H4 (cell line): ENCODE measurements at places on chromosomes 1 and 21.

DNA sequence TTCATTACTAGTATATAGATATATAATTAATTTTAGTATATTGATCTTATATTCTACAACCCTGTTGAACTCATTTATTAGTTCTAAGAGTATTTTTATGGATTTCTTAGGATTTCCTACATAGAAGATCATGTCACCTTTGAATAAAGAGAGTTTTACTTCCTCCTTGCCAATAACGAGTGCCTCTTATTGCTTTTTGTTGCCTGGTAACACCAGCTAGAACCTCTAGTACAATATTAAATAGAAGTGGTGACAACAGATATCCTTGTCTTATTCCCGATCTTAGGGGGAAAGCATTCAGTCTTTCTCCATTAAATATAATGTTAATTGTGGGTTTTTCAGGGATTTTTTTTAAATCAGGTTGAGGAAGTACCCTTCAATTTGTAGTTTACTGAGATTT is 40.8 kb downstream of the WNT2B start:
- DNase-seq = no peak

GRCh38 chr1:109661391-109661790 is 5.5 kb downstream of the GSTM4 start:
- peak; percentile 1 for DNase-seq

DNA sequence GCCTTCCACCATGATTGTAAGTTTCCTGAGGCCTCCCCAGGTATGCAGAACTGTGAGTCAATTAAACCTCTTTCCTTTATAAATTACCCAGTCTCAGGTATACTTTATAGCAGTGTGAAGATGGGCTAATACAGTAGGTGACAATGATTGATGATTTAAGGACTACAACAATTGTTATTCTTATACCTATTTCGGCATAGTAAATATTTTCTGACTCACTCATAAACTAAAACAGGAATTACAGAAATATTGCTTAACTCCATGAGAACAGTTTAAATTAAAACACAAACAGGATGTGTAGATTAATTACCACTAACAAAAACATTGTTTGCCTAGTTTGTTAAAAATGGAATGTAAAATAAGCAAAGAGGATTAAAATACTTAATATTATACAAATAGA is 839.9 kb downstream of the LTN1 start:
- no peak for DNase-seq

DNA sequence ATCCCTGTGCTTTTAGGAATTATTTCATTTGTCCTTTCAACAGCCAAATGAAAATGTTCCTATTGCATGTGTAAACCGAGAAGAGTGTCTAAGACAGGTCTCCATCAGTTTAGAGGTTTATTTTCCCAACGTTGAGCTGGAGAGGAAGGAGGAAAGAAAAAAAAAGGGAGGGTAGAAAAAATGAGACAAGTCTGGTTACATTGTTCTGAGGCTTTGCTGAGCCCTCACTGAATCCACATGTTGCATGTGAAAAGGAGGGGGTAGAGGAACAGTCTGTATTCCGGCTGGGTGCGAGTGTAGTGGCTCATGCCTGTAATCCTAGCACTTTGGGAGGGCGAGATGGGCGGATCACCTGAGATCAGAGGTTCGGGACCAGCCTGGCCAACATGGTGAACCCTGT is 19.2 kb upstream of the PDIK1L start:
- no peak for DNase-seq

DNA sequence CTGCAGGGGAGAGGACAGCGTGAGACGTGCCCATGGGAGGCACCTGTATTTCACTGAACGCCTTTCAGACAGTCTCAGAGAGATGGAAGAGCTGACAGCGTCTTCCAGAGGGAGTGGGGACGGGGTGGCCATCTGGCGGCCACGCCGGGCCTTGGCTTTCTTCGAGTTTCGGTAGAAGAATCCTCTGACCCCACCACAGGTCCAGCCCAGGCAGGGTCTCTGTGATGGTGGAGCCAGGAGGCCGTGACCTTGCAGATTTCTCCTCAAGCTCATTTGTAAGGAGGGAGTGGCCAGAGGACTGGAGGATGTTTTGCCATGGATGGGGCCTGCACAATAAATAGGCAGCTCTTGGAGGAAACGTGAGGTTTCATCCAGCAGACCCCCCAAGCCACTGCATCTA is 47.6 kb upstream of the ADARB1 start:
- no peak for DNase-seq

- no peak for DNase-seq
These were observed 96.1 kb downstream of the TRABD2B start for GRCh38 chr1:47901001-47901575.

DNA sequence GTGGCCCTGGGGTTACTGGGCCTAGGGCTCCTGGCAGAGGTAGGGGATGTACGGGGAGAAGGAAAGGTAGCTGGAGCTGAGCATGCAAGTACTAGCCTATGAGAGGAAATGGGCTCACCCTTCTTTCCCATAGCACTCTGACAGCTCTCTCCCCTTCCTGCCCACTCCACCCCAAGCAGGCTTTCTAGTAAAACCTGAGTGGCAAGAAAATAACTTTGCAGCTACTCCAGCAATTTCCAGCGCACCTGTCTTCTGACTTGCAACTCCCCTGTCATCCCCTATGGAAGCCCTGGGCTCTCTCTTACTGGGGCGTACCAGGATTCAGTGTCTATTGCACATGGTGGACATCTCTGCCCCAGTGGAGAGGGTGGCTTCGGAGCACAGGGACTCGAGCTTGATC is 6.7 kb upstream of the IVL start:
- DNase-seq = no peak

- peak; percentile 72 for DNase-seq
These were observed 115.7 kb downstream of the SLC30A10 start for GRCh38 chr1:219812491-219813203.

DNA sequence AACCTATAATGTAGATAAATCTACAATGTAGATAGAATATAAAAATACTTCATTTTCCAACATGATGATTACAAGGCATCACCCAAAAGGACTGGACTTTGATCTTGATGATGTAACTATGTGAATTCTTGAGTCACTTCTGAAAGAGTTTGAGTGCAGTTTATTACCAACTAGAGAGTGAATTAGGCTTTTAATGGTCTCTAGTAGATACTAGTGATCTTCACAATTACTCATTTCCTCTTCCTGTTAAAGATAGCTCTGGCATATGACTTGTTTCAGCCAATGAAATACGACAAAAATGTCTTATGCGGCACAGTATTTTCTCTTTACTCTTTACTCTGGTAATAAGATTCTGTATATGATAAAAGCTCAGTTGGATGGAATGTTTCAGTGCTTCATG is 1588.1 kb upstream of the B3GALT2 start:
- no peak for DNase-seq

DNA sequence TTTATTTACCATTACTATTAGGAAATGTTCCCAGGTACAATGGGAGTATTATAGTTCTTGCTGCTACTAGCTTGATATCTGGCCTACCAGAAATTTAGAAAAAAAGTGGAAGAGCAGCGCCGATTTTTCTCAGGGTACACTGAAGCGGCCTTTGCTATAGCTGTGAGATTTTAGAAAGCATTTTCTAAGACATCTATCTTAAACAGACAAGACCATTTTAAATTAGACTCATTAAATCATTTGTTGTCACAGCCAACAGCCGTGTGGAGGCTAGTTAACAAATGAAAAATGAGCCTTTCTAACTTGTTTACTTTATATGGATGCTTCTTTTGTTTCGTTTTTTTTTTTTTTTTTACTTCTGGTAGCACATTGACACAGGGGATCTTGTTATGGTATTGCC is 183.2 kb upstream of the ZRANB2 start:
- DNase-seq = no peak

- DNase-seq = no peak
These were observed 11.7 kb downstream of the ZC3H12A start for GRCh38 chr1:37485902-37486679.

DNA sequence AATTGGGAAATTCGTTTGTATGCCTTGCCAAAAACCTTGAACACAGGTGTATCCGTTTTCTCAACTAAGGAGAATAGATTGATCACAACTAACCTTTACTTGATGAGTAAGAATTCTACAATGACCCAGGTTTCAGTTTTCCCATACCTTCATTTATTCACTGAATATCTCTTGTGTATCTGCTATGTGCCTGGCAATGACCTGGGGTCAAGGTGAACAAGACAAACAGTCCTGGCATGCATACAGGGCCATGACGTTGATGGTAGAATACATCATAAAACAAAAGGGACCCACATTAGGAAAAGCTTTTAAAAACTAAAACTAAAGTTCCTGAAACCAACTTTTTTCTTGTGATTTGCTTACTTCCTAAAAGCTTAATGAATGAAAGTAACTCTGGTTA is 32.1 kb upstream of the EXOSC10 start:
- DNase-seq = no peak

GRCh38 chr1:6960291-6960811 is 175.1 kb downstream of the CAMTA1 start:
- peak; percentile 42 for DNase-seq

GRCh38 chr1:40625476-40626382 is 39.8 kb downstream of the RIMS3 start:
- no peak for DNase-seq

DNA sequence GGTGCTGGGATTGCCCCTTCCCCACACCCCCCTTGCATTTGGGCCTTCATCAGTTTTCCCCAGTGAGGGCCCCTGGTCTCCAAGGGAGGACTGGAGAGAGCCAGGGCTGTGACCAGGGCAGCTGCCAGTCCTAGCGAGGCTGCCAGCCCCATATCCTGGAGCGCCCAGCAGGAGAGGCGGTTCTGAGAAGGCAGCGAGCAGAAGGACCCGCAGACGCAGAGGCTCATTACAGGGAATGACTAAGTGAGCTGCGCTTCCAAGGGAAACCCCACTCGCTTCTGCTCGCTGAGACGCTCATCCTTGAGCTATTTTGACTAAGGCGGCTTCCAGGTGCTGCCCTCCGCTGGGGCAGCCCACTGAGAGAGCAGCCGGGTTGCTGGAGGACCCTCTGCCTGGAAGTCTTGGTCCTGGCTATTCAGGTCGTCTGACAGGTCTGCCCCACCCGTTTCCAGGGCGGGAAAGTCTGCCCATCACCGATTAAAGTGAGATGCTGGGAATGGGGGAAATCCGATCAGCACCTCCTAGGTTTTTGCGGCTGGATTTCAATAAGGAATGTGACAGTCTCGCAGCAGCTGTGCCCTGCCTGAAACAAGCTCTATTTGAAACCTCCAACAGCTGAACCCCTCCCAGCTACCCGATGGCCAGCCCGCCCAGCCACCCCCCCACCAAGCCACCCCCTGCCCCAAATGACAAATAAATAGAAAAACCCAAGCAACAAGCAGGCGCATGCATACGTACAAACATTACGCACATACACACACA is 2.8 kb downstream of the KCNN3 start:
- DNase-seq = peak; percentile 74
